Activated CD8-positive, alpha-beta memory T cell treated with anti-CD3 and anti-CD28 coated beads for 48 hours (primary cell): ENCODE measurements at places on chromosomes 12 and 14.
A peak's percentile ranks its signal among the peaks of the same experiment; 100 is the strongest.

- DNase-seq = no peak
These were observed 378.9 kb downstream of the FUT8 start for GRCh38 chr14:65791191-65791981.

DNA sequence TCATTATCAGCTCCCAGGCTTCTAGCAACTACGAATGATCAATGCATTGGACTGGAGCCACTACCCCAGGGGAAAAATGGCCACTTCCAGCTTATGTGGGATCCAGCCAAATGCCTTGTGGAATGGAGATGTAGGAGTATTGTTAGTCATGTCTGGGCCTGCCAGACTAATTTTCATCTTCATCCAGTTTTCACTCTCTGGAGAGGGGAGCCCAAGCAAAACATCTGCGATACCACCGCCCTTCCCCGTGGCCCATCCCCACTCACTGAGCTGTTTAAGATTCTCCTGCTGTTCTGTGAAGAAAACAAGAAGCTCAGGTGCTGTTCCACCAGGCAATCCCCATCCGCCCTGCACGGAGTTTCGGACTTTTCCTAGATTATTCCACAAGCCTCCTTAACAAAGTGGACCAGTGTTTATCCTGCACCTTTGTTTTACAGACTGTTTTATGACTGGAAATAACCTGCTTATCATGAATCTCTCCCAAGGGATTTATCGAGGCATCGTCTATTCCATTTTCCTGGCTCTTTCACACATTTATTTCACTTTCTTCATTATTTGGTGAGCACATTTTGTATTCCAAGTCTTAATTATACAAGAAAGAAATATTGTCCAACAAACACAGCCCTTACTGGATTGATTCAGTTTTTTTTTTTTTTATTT, 35.5 kb upstream of the MAX start:
- DNase-seq = no peak

DNA sequence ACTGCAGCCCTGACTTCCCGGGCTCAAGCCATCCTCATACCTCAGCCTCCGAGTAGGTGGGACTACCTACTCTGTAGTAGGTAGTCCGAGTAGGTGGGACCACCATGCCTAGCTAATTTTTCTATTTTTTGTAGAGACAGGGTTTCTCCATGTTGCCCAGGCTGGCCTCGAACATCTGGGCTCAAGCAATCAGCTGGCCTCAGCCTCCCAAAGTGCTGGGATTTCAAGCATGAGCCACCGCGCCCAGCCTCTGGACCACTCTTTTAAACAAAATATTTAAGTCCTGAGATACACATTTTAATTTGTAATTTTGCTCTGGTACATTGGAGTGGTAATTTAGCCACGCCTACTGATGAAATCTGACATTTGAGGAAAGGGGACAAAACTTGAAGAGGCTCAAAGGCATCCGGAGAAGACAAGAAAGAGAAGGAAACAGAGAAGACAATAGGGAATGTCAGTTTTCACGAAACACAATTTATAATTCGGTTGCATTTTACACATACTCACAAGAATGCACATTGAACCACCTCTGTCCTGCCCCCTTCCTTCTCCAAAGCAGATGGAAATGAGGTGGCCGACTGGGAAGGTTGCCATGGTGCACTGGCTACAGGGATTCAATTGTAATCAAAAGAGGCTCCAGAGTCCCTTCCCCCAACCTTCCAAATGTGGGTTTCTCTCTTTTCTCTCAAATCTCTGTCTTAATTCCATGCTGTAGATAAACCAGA, 9.7 kb upstream of the TUBA1A start:
- no peak for DNase-seq

- no peak for DNase-seq
These were observed 474 bp upstream of the CIT start for GRCh38 chr12:119877639-119877948.

GRCh38 chr14:70858641-70859040, 48.6 kb upstream of the PCNX1 start:
- no peak for DNase-seq

GRCh38 chr14:101950516-101951215, 13.7 kb upstream of the DYNC1H1 start:
- DNase-seq = no peak

DNA sequence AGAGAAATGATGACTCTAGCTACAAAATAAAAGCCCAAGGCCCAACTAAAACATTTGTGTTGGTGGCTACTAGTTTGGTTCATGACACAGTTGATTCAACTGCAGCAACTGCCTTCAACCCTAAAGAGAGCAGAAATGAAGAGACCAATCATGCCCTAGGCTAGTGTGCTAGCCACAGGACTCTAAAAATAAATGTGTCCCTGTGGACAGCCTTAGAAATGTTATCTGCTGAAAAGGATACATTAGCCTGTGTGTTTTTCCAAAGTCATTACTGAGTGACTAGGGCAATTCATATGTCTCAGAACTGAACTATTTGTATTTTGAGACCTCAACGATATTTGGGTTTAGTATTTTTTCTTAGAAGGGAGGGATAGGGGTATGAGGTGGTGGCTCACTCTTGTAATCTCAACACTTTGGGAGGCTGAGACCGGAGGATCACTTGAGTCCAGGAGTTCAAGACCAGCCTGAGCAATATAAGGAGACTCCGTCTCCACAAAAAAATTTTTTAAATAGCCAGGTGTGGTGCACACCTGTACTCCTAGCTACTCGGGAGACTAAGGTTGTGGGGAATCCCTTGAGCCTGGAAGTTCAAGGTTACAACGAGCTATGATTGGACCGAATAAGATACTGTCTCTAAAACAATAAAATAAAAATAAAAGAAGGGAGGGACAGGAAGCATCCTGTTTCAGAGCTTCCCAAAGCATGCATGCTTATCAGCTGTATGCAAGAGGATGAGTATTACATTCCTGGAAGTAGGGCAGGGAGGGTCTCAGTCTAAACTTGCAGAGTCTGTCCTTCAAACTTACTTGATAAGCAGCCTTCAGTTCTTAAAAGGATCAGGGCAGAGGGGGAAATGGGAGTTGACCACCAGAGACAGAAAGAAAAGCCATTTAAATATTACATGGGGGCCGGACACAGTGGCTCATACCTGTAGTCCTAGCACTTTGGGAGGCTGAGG, 29.6 kb upstream of the NAP1L1 start:
- no peak for DNase-seq

DNA sequence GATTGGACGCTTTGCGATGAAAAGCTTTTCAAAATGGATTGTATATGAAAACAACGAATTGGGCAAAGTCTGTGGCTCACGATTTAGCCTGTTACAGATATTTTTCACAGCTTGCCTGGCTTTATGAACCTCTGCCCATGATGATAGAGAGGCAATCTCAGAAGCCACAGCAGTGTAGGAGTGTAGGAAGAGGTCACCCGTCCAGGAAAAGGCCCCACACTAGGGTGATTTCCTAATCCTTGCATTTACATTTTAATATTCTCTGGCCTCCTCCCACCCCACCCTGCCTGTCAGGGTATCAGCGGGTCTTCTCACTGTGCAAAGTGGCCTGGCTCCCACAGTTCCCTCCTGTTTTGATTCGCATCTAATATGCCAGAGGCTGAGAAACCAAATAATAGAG, 81.8 kb upstream of the FOXN3 start:
- no peak for DNase-seq

DNA sequence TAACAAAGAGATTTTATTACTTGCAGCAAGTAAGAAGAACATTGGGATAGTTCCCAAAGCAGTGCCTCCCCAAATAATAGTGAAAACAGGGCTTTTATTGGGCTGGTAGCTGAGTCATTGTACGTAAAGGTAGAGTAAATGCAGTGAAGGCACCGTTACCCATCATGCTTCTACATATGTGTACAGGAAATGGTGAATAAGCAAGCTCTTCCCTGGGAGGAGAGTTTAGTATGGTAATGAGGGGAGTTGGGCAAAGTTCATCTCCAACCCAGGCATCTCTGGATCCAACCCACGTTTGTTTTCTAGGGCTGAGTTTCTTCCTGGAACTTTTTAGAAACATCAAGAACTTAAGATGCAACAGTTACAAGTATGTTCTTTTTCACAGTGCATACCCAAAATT, 56.2 kb downstream of the KCNK13 start:
- DNase-seq = no peak

GRCh38 chr12:51017452-51017851, 8.7 kb downstream of the SLC11A2 start:
- no peak for DNase-seq

DNA sequence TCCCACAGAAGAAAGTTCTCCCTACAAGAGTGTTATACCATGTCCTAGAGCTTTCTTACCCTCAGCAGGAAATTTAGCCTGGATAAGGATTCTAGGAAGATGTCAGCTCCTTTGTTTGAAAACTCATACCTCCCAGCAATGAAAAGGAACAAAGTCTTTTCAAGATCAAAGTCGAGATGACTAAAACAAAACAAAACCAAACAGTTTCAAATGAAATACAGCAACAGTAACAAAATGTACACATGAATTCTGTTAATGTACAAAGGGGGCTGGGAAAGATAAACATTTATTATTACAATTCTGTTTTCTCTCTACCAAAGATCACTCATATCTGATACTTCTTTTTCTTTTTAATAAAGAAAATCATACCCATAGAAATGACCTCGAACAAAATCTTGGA, 36.8 kb downstream of the SPX start:
- DNase-seq = no peak

- no peak for DNase-seq
These were observed 354.4 kb downstream of the MED13L start for GRCh38 chr12:115922952-115923564.

GRCh38 chr14:36398463-36399291, 78.2 kb upstream of the MBIP start:
- no peak for DNase-seq

- DNase-seq = no peak
These were observed 743 bp downstream of the PUS1 start for GRCh38 chr12:131929581-131930456.

DNA sequence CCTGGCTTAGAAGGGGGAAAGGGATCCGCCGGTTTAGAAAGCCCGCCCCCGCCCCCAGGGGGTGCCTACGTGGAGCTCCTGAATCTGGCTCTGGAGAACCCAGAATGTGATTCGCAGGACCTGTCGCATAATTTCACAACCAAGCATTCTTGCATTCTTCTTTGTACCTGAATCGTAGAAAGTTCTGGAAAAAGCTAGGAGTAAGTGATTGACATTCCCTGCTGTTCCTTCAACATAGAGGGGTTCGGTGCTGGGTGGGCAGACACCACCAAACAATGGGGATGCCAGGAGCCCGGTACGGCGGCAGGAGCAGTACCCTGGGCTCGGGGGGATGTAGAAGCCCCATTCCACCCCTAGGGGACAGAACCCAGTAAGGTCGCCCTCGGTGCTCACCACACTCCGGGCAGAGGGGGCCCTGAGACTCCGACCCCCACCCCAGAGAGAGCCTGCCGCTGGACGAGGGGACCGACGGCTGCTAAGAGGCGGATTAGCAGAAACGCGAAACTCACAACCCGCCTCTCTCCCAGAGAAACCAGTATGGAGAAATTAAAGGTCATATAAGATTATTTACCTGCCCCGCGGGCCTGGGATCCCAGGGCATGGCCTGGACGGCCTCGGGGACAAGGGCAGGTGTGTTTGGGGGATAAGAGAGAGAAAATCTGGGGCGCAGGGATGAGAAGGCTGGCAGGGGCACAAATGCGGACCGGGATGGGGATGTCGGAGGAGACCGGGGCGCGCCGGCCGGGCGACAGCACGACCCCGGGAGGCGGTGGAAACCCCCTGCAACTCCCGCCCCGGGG, 520 bp downstream of the CSRP2 start:
- DNase-seq = peak; percentile 2

- DNase-seq = no peak
These were observed 271.0 kb downstream of the APAF1 start for GRCh38 chr12:98916106-98916505.

- DNase-seq = no peak
These were observed 82.7 kb downstream of the VEZT start for GRCh38 chr12:95300286-95300685.

GRCh38 chr14:68784978-68785533, 7.8 kb downstream of the ZFP36L1 start:
- DNase-seq = no peak

GRCh38 chr14:30234966-30235365, 307.3 kb upstream of the PRKD1 start:
- no peak for DNase-seq

DNA sequence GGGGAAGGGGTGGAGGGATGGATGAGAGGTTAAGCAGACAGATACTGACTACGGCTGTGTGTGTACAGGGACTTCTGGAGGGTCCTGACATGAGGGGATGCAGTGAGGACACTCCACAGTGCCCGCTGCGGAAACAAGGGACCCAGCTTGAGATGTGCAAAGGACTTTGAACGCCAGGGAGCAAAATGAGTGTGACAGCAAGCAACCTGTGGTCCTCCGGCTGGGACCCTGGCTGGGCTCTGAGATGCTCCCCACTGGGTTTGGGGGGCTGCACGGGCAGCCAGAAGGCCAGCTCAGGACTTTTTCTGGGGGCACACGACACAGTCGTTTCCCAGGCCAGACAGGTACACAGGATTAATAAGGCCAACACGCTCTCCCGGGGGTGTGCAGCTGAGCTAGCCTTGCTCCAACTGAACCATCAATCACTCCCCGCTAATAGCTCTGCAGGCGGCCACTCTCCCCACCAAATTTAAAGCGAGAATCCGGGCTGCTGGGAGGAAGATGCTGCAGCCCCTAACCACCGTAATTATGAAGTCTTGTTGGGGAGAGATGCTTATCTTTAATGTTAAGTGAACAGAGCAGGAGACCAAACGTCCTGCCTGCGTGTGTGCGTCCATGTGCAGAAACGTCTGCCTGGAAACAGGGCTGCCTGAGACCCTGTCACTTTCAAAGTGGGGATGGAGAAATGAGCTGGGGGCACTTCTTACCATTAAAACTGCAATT, 51.6 kb upstream of the DLK1 start:
- DNase-seq = no peak

- DNase-seq = no peak
These were observed 680.8 kb downstream of the BCL11B start for GRCh38 chr14:98591161-98591560.

DNA sequence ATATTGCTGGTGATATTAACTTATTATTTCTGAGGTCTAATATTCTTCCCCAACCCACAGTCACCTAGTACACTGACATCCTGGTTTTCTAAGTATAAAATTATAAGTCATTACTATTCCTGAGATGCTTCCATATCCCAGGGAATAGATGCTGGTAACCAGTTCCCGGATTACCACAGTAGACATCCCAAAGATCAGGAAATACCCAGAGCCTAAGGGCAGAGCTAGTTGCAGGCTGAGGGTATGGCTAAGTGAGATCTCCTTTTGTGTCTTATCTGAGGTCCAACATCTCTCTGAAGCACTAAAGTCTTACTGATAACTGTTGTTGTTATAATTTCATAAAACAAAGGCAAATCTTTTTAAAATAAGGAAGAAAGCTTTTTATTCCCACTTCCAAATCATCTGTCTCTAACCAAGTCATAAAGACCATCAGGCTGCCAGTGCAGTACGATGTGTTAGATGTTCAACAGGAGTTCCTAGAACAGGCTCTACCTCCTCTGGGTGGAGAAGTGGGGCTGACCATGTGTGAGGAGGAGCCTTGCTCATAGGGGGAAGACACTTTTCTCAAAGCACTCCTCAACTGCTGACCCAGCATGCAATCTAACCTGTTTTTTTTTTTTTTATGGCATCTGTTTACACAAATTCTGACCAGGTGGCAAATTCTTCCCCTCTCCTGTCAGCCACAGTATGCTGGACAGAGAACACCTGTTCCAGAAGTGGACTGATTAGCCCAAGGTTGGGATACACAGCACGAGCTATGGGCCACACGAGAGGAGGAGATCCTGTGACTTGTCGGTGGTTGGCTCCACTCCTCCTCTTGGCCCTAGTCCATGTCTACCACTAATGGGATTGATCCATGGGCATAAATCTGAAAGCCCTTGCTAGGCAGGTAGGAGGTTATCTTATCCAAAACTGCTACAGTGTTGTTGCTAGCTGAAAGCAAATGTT, 16.1 kb upstream of the GRIP1 start:
- no peak for DNase-seq

- no peak for DNase-seq
These were observed 1.2 kb upstream of the HECTD1 start for GRCh38 chr14:31208546-31209424.
